ENCODE measurements at places on chromosomes 13 and 19. TPM values are rescaled to one million over a fixed set of nuclear protein-coding genes. Genes with fewer than 3 reads are reported as not detected.

The EFNA2 gene
- total RNA-seq: not detected

The ZNF221 gene
- total RNA-seq: 15.5 TPM

The ZNF577 gene
- 11.2 TPM for total RNA-seq

The CABP5 gene
- total RNA-seq: not detected

The ZNF446 gene
- total RNA-seq: 9.1 TPM

The CRB3 gene
- total RNA-seq: not detected

The DUXA gene
- not detected for total RNA-seq

The IGFL3 gene
- not detected for total RNA-seq

The F2RL3 gene
- total RNA-seq: not detected

The PLPPR3 gene
- 0.39 TPM for total RNA-seq

The IZUMO4 gene
- total RNA-seq: 0.78 TPM

The TTC9B gene
- not detected for total RNA-seq

The ERICH4 gene
- not detected for total RNA-seq

The KL gene
- total RNA-seq: 0.13 TPM

The RYR1 gene
- 0.65 TPM for total RNA-seq

The KEAP1 gene
- 55.7 TPM for total RNA-seq

The SLC25A41 gene
- 0.11 TPM for total RNA-seq

The ANKLE1 gene
- total RNA-seq: not detected

The ZNF560 gene
- 0.39 TPM for total RNA-seq

The IGFL1 gene
- total RNA-seq: not detected

The C1QTNF9B gene
- total RNA-seq: not detected

The GGN gene
- 0.39 TPM for total RNA-seq

The EXOC3L2 gene
- total RNA-seq: under 0.01 TPM

The PNMA8B gene
- 1.7 TPM for total RNA-seq

The DLEU7 gene
- not detected for total RNA-seq

The KIR3DL1 gene
- total RNA-seq: not detected

The ZNF667 gene
- total RNA-seq: 7.2 TPM

The SIGLEC5 gene
- total RNA-seq: not detected

The KLHL1 gene
- total RNA-seq: not detected

The ETHE1 gene
- total RNA-seq: 41.0 TPM

The ZNF580 gene
- 5.3 TPM for total RNA-seq

The OR7D2 gene
- not detected for total RNA-seq

The RPL21 gene
- 864 TPM for total RNA-seq

The OVOL3 gene
- total RNA-seq: not detected

The SNRPD2 gene
- total RNA-seq: 206 TPM

The SETDB2 gene
- 29.0 TPM for total RNA-seq

The SYNGR4 gene
- not detected for total RNA-seq

The CTXN1 gene
- 1.3 TPM for total RNA-seq

The CYP4F8 gene
- not detected for total RNA-seq

The IGSF23 gene
- 0.26 TPM for total RNA-seq

The RNF17 gene
- total RNA-seq: not detected

The ACER1 gene
- not detected for total RNA-seq

The IGLON5 gene
- total RNA-seq: under 0.01 TPM

Data from articular chondrocyte of knee joint (primary cell).